ENCODE measurements at places on chromosomes 11 and 22.
A peak's percentile ranks its signal among the peaks of the same experiment; 100 is the strongest.

GRCh38 chr11:33269822-33270221 is 12.6 kb downstream of the HIPK3 start:
- DNase-seq: no peak

- no peak for DNase-seq
These were observed 44.7 kb downstream of the CCDC90B start for GRCh38 chr11:83241291-83241946.

GRCh38 chr22:37906364-37907008 is 389 bp downstream of the MICALL1 start:
- DNase-seq: peak; percentile 23

DNA sequence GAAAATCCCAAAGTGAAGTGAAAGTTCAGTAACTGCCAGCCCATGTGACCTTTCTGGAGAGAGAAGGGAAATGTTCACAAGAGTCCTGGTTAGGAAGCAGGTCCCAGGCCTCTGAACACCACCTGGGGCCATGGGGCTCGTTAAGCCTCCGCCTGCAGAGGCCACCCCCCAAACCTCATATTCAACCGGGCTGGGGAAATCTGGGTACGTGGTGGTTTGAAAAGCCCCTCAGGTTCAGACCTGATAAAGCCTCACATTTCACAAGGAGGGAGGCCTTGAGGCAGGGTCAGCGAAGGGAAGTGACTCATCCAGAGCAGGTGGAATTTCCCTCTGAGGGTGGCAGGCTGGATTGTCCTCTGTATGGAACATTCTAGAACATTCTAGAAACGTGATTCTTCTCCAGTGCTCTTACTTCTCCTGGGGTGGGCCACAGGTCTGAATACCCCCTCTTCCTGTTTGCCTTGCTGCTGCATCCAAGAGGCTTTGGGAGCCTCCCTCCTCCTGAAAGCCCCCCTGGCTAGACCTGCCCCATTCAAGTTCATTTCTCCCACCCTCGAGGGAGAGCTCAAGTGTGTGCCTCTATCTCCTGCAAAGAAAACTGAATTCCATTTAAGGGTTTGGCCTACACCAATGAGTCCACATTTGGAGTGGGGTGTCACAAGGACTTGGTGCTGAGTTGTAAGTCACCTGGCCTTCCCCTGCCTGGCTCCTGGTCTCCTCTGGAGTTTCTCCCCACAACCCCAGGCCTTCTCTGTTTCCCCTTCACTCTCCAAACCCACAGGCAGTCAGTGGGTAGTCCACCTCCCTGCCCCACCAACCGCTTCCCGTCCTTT is 6.3 kb downstream of the FXYD2 start:
- DNase-seq: peak; percentile 18

- DNase-seq: no peak
These were observed 46.3 kb upstream of the ANO3 start for GRCh38 chr11:26285608-26286007.

GRCh38 chr22:34943830-34944229 is 122.1 kb upstream of the ISX start:
- no peak for DNase-seq

- no peak for DNase-seq
These were observed 38.9 kb upstream of the CLMP start for GRCh38 chr11:123233975-123234334.

- no peak for DNase-seq
These were observed 110.3 kb downstream of the WNT7B start for GRCh38 chr22:45866646-45867117.

DNA sequence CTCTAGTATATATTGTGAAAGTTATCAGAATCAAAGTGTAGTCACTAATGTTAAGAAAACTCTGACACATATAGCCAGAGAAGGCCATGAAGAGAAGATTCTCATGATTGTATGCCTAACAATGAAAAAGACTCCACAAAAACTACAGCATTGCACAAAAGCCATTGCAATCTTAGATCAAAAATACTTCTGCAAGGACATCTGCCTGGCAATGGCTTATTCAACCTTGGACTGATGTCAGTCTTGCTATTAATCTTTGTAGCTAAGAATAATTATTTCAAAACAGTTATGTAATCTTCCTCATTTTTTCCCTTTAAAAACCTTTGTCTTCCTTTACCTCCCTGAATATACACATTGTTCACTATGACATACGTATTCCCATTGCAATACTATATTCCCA is 55.3 kb upstream of the SLC36A4 start:
- no peak for DNase-seq

DNA sequence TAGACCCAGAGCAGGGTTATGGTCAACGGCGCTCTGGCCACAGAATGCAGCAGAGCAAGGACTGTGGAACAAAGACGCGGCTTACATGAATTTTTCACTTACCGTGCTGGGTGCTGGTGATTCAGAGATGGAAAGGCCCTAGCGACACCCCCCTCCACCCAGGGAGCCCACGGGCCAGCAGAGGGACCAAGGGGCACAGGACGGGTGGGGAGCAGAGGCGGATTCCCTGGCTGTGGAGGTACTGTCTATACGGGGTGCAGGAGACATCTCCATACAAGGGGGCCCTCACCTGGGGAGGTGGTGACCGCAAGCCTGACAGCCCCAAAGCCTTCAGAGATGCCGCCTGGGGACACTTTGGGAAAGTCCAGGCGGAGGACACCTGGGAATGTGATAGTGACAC is 1.1 kb upstream of the SEPTIN5 start:
- no peak for DNase-seq

DNA sequence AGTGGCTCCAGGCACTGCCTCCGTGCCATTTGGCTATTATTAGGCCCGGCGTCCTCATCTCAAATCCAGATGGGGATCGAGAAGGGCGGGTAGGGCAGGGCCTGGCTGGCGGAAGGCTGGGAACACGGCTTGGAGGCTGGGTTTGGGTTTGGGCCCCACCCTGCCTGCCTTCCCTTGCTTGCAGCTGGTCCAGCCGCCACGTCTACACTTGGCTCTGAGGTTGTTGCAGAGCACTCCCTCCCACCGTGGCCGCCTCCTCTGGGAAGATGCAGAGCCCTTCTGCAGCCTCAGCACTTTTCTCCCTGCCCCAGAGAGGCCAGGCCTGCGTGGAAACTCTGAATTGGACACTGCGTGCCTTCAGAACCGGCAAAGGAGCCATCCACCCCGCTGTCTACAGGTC is 5.2 kb upstream of the SMTN start:
- no peak for DNase-seq

DNA sequence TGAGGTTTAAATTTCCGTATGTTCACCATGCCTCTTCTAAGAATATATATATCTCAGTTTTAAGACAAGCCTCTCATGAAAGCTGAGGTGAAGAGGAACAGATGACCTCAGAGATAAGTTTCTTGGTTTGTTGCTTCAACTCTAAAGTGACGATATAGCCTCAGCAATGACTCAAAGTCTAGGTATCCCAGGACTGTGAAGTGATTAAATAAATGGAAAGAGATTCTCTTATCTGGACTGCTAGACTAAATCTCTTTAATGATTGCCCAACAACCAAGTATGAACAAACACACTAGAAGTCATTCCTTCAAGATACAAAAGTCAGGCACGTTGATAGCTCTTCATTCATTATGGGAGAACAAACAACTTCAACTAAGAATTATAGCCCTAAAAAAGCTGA is 15.3 kb downstream of the CADM1 start:
- DNase-seq: no peak

DNA sequence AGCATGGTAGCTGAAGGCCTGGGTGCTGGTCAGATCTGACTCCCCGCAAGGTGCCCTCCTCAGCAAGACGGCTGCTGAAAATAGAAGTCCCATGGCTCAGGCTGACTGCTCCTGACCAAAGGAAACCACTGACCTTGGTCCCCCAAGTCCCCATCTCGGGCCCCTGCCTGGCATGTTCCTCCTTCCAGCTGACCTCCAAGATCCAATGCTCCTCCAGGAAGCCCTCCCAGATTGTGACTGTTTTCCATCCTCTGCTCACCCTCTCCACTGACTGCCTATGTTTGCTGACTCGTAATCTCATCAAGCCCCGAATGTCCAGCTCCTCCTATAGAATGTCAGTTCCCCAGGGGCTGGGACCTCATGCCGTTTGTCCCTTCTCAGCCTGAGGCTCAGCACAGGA is 30.5 kb downstream of the ALX4 start:
- no peak for DNase-seq

DNA sequence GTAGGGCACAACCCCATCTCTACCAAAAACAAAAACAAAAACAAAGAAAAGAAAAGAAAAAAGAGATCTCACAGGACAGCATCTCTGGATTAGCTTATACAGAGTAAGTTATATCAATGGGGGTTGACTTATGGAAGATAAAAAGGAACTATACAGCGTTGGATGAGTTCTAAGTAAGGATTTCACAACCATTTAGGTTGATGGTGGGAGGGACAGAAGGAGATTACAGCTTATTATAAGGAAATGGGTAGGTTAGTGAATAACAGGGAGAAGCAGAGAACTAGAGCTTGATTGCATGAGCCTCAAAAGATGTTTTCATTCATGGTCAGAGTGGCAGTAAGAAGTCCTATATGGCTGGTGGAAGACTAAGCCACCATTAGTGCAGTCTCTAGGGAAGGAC is 60.3 kb downstream of the CECR2 start:
- DNase-seq: no peak

- no peak for DNase-seq
These were observed 17.9 kb downstream of the BPIFC start for GRCh38 chr22:32446321-32446720.

DNA sequence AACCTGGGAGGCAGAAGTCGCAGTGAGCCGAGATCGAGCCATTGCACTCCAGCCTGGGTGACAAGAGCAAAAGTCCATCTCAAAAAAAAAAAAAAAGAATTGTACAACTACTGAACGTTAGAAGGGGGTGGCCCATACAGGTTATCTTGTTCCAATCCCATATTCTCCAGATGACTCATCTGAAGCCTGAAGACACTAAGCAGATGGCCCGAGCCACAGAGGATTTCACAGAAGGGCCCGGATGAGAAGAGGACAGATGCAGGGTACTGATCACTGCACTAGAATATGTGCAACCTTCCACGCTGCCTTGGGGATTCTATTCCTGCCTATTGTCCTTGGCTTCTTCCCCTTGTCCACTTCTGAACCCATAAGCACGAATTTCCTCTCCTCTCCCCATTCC is 70.9 kb upstream of the UBASH3B start:
- no peak for DNase-seq

All from effector CD4-positive, alpha-beta T cell (primary cell).